ENCODE measurements at places on chromosomes 12 and 14.

GRCh38 chr12:2691345-2692071 is 103.3 kb upstream of the FKBP4 start:
- H3K4me1 ChIP-seq = no peaks in the 10 kb centered on the region
- peak overlapping the region; percentile 48 for H3K4me3 ChIP-seq
- H3K27me3 ChIP-seq = peaks cover 14% of the 10 kb centered on the region
- H3K36me3 ChIP-seq = peaks cover 8% of the 10 kb centered on the region
- no peak overlapping the region for H3K27ac ChIP-seq

- no peaks in the 10 kb centered on the region for H3K27me3 ChIP-seq
- H3K27ac ChIP-seq = no peak overlapping the region
- no peak for DNase-seq
- no peaks in the 10 kb centered on the region for H3K36me3 ChIP-seq
Measured at GRCh38 chr14:68571114-68571591, 221.7 kb downstream of the ZFP36L1 start.

DNA sequence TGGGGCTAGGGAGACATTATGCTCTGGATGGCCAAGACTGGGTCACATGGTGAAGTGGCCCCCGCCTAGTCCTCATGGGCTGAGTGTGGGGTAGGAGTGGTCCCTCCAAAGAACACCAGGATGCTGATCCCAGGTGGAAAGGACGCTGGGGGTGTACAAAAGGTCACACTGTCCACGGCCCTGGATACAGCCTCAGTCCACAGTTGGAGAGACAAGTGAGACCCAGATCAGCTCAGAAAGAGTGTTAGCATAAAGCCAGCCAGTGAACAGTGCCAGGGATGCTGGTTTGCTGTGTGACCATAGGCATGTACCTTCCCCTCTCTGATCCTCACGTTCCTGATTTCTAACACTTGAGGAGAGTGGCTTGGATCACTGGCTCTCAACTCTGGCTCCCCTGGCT is 13.4 kb upstream of the OAS2 start:
- no peaks in the 10 kb centered on the region for H3K27me3 ChIP-seq
- no peak for DNase-seq
- H3K36me3 ChIP-seq = peaks cover 66% of the 10 kb centered on the region
- no peaks in the 10 kb centered on the region for H3K4me1 ChIP-seq
- no peak overlapping the region for H3K4me3 ChIP-seq

- no peaks in the 10 kb centered on the region for H3K27me3 ChIP-seq
- H3K36me3 ChIP-seq = no peaks in the 10 kb centered on the region
- H3K4me3 ChIP-seq = no peak overlapping the region
- DNase-seq = no peak
- H3K27ac ChIP-seq = no peak overlapping the region
Measured at GRCh38 chr12:120939523-120939922, 35.4 kb upstream of the SPPL3 start.

GRCh38 chr12:121279507-121279915 is 17.0 kb downstream of the CAMKK2 start:
- no peak for DNase-seq
- H3K4me1 ChIP-seq = peaks cover 33% of the 10 kb centered on the region
- peaks cover under 1% of the 10 kb centered on the region for H3K36me3 ChIP-seq
- H3K27ac ChIP-seq = peak overlapping the region; percentile 56
- H3K27me3 ChIP-seq = no peaks in the 10 kb centered on the region

DNA sequence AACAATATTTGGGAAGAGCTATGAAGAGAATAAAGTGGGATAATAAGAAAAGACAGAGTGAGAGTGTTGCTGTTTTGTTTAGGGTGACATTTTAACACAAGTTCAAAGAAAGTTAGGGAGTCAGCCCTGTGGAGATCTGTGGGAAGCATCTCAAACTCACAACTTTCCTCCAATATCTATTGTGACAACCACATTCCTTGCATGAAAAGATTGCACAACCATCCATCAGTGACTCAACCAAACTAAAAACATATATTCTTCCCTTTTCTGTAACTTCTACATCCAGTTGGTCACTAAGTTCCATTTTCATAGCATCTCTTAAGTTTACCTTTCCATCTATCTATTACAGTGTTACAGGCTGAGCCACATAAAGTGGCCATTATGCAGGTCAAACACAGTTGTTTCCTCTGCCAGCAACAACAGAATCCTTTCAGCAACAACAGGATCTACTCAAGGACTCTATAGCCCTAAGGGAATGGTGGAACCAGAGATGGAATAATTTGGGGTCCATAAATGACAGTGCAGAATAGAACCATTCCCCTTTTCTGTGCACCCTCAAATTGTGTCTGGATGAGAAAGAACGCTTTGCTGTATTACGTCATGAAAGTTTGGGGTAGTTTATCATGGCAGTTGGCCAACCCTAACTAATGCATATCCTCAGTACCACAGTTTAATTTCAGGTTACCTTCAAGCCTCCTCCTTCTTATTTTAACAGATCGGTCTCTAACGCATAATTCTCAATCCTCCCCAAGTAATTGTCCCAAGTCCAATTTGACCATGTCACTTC is 118.8 kb downstream of the ST8SIA1 start:
- no peaks in the 10 kb centered on the region for H3K27me3 ChIP-seq
- H3K27ac ChIP-seq = no peak overlapping the region
- no peak overlapping the region for H3K4me3 ChIP-seq
- DNase-seq = no peak
- no peaks in the 10 kb centered on the region for H3K36me3 ChIP-seq
- no peaks in the 10 kb centered on the region for H3K4me1 ChIP-seq

DNA sequence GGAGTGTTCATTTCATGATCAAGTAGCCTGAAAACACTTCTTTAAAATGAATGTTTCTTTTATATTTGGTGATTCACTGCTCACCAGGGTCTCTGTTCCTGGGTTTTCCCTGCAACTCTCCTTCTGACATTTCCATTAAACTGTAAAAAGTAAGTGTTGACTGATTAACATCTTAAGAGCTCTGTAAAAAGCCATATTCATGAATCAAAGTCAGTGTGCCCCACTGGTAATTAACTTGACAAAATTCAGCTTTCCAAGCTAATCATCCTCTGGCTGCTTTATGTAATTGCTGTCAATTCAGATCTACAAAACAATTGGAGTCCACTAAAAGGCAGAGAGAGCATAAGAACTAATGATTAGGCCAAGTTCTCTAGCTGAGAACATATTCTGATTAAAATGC is 41.6 kb downstream of the CNTN1 start:
- H3K36me3 ChIP-seq = no peaks in the 10 kb centered on the region
- no peaks in the 10 kb centered on the region for H3K4me1 ChIP-seq
- no peak for DNase-seq
- H3K27me3 ChIP-seq = no peaks in the 10 kb centered on the region
- no peak overlapping the region for H3K27ac ChIP-seq

Data from upper lobe of right lung (tissue), 1 donor.